ENCODE measurements at places on chromosomes 16 and 17. TPM values are rescaled to one million over a fixed set of nuclear protein-coding genes. Genes with fewer than 3 reads are reported as not detected.
A peak's percentile ranks its signal among the peaks of the same experiment; 100 is the strongest.

- DNase-seq = peak; percentile 48
Observed at GRCh38 chr16:72400257-72401083, 228.5 kb upstream of the PMFBP1 start.

DNA sequence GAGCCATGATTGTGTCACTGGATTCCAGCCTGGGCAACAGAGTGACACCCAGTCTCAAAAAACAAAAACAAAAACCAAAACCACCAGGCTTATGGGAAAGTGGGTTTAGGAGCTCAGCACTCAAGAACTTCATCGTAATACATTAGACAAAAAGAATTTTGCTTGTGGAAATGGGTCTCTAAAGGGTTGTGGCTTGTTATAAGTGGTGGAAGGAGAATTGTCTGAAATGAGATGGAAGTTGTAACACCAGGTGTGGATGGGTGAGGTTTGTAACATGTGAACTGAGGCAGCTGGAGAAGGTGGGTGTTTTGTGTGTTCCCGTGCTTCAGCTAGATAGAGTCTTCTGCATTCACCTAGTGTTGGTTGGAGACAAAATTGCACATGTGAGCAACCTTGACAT, 35.8 kb downstream of the CDH1 start:
- DNase-seq = no peak

- DNase-seq = peak; percentile 10
Observed at GRCh38 chr17:30720013-30720471, 104.5 kb downstream of the CRLF3 start.

GRCh38 chr17:58375256-58375655, 23.3 kb upstream of the SUPT4H1 start:
- DNase-seq = no peak

GRCh38 chr17:36674278-36674650, 72.9 kb downstream of the MRM1 start:
- no peak for DNase-seq

DNA sequence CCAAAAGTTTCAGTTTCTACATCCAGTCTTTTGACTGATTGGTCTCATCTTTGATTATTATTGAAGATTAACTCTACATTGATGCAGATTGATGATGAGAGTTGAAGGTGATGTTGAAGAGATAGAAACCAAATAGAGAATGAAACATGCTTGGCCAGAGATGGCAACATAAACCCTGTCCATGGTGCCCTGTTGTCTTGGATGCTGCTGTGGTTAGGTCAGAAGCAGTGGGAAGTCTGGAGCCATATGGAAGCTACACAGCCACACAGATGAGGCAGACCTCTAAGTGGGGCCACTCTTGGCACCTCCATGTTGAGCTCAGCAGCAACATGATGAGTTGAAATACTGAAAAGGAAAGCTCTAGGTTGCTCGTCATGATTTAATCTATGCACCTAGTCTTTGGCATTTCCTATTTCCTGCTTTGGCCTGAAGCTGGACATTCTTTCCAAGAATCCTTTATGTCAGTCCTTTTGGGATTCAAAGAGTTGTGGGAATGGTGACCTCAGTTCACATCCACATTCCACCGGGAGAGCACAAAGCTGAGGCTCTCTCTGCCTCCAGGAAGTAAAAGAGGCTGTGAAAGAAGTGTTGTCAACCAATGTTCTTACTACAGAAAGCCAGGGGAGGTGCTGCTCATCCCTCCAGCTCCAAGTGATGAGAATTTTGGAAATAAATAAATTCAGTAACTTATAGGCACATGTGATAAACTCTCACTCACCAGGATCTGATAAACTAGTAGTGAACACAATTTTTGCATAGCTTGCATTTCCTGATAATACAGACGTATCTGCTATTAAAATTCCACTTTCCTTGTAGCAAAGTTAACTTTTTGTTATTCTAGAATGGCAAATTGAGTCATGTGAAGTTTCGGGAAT, 127.7 kb upstream of the MAF start:
- DNase-seq = no peak

CENPX gene
- 16.5 TPM for total RNA-seq

All from body of pancreas (tissue), 4 donors.